Activated CD4-positive, alpha-beta memory T cell treated with anti-CD3 and anti-CD28 coated beads, Interleukin-2, amount 10 ng/mL, durations not matched to agents 7 days and 5 days (primary cell): ENCODE measurements at places on chromosomes 1 and 21. TPM values are rescaled to one million over a fixed set of nuclear protein-coding genes. Genes with fewer than 3 reads are reported as not detected.

The KLHDC9 gene
- total RNA-seq: 1.2 TPM

- peak overlapping the region; percentile 97 for H3K27ac ChIP-seq
- peaks cover 43% of the 10 kb centered on the region for H3K4me1 ChIP-seq
- peak overlapping the region; percentile 59 for H3K4me3 ChIP-seq
- no peaks in the 10 kb centered on the region for H3K27me3 ChIP-seq
- DNase-seq: peak; percentile 41
- H3K36me3 ChIP-seq: peaks cover 53% of the 10 kb centered on the region
Observed at GRCh38 chr1:52424231-52424636, 19.8 kb downstream of the PRPF38A start.

- peaks cover 4% of the 10 kb centered on the region for H3K4me1 ChIP-seq
- H3K27ac ChIP-seq: no peak overlapping the region
- H3K4me3 ChIP-seq: no peak overlapping the region
Observed at GRCh38 chr1:156533568-156534220, 33.1 kb upstream of the MEF2D start.

- peaks cover 33% of the 10 kb centered on the region for H3K4me1 ChIP-seq
- H3K27ac ChIP-seq: no peak overlapping the region
- peaks cover 30% of the 10 kb centered on the region for H3K36me3 ChIP-seq
- DNase-seq: no peak
Observed at GRCh38 chr1:12141163-12141850, 25.5 kb upstream of the TNFRSF1B start.

GRCh38 chr21:29419422-29419821, 120.7 kb downstream of the BACH1 start:
- no peak overlapping the region for H3K4me3 ChIP-seq
- H3K4me1 ChIP-seq: no peaks in the 10 kb centered on the region

DNA sequence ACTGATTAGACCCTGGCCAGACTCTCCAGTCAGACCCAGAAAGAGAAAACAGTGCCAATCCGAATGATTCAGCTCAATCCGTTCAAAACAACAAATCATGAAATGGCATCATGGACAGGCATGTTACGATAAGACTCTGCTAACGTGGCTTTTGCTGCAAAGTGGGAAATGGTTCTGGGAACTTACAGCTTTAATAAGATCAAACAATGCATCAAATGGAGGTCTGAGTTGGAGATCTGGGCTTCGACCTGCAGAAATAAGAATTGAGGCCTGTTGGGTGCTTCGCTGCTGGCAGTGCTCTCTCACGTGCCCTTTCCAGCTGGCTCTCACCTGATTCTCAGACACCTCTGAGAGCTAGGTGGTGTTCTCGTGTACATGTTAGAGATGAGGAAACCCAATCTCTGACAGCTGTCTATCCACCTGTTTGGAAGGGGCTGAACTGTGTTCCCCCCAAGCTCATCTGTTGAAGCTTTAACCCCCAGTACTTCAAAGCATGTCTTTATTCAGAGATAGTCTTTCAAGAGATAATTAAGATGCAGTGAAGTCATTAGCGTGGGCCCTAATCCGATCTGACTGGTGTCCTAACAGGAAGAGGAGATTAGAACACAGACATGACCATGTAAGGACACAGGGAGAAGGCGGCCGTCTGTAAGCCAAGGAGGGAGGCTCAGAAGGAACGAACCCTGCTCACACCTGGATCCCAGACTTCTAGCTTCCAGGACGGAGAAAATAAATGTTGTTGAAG, 45.5 kb upstream of the ETS2 start:
- DNase-seq: no peak
- H3K4me3 ChIP-seq: no peak overlapping the region
- peaks cover 9% of the 10 kb centered on the region for H3K27me3 ChIP-seq
- H3K27ac ChIP-seq: no peak overlapping the region
- no peaks in the 10 kb centered on the region for H3K36me3 ChIP-seq

DNA sequence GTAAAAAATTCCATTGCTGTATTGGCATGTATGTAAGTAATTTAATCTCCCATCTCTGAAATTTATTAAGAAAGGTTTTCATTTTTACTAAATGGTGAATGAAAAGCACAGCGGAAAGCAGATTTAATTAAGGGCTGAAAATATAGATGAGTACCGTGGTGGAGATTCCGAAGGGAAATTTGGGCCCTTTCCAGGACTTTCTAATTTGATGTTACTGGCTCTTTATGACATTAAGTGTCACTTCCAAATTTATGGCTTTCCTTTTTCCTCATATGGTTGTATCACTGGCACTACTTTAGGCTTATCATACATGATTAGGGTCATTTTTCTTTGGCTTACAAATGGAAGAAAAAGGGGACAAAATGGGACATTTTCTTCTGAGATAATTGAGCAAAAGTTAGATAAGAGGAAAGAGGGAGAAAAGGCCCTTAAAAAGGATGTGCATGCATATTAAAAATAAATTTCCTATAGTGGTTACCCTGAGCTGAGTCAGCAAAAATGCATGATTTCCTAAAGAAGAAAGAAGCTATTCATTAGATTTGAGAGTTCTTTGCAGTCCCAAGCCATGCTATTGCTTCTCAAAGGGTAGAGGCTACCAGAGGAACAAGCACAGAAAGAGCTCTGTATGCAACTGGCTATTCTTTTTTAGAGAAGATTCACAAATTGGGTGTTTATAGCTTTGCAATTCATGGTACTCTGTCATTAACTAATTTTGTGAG, 74.9 kb upstream of the CNIH3 start:
- H3K4me1 ChIP-seq: peaks cover 27% of the 10 kb centered on the region
- H3K36me3 ChIP-seq: no peaks in the 10 kb centered on the region
- H3K4me3 ChIP-seq: no peak overlapping the region
- peaks cover 16% of the 10 kb centered on the region for H3K27me3 ChIP-seq
- DNase-seq: no peak

GRCh38 chr1:88661188-88661587, 22.9 kb upstream of the PKN2 start:
- H3K4me1 ChIP-seq: peaks cover 17% of the 10 kb centered on the region
- H3K36me3 ChIP-seq: no peaks in the 10 kb centered on the region
- no peak for DNase-seq
- peaks cover 3% of the 10 kb centered on the region for H3K27me3 ChIP-seq
- H3K27ac ChIP-seq: no peak overlapping the region

GRCh38 chr1:232611834-232612233, 18.1 kb downstream of the SIPA1L2 start:
- H3K4me3 ChIP-seq: no peak overlapping the region
- H3K36me3 ChIP-seq: no peaks in the 10 kb centered on the region
- H3K27ac ChIP-seq: no peak overlapping the region
- peaks cover 8% of the 10 kb centered on the region for H3K4me1 ChIP-seq
- no peak for DNase-seq

The KLF17 gene
- not detected for total RNA-seq

- H3K27me3 ChIP-seq: no peaks in the 10 kb centered on the region
- H3K4me1 ChIP-seq: no peaks in the 10 kb centered on the region
- DNase-seq: no peak
- no peak overlapping the region for H3K4me3 ChIP-seq
Observed at GRCh38 chr1:26009796-26010447, 11.7 kb upstream of the EXTL1 start.

The NTNG1 gene
- total RNA-seq: not detected

The OR6N1 gene
- not detected for total RNA-seq

GRCh38 chr1:66207484-66207883, 326.5 kb upstream of the SGIP1 start:
- peaks cover 5% of the 10 kb centered on the region for H3K36me3 ChIP-seq
- no peak overlapping the region for H3K27ac ChIP-seq
- H3K4me1 ChIP-seq: peaks cover 5% of the 10 kb centered on the region
- no peak for DNase-seq

The GIPC2 gene
- total RNA-seq: 0.15 TPM

The HAO2 gene
- total RNA-seq: not detected

DNA sequence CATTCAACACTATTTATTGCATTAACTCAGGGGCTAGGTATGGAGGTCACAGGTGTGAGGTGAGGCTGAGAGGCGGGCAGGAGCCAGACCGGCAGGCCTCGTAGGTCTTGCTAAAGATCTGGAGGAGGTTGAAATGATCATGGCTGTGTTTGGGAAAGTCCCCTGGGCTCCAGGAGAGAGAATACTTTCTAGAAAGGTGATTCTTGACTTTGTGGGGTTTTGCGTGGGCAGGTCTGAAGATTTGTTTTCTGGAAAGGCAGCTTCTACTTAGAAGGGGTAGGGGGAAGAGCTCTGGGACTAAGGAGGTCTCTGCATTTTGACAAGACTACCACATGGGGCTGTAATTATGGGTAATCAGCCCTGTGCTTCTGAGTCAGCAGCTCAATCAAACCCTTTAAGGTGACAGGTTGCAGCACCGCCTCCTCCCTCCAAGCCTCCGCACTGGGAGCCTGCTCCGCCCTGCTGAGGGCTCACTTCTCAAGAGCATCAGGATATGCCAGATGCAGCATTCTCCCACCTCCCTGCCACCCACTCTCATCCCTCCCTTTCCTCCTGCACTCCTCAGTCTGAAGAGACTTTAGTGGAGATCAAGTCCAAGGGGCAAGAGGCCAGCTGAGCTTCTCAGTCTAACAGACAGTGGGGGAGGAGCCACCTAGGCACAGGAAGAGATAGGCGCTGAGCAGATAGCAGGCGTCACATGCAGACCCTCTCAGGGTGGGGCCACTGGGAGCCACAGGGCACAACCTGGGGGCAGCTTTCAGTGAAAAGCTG, 30.5 kb downstream of the SLC30A1 start:
- no peak overlapping the region for H3K4me3 ChIP-seq
- H3K27me3 ChIP-seq: peaks cover 4% of the 10 kb centered on the region
- no peaks in the 10 kb centered on the region for H3K36me3 ChIP-seq
- H3K27ac ChIP-seq: no peak overlapping the region
- no peak for DNase-seq
- no peaks in the 10 kb centered on the region for H3K4me1 ChIP-seq

The ARHGEF10L gene
- not detected for total RNA-seq

The ENAH gene
- total RNA-seq: not detected

DNA sequence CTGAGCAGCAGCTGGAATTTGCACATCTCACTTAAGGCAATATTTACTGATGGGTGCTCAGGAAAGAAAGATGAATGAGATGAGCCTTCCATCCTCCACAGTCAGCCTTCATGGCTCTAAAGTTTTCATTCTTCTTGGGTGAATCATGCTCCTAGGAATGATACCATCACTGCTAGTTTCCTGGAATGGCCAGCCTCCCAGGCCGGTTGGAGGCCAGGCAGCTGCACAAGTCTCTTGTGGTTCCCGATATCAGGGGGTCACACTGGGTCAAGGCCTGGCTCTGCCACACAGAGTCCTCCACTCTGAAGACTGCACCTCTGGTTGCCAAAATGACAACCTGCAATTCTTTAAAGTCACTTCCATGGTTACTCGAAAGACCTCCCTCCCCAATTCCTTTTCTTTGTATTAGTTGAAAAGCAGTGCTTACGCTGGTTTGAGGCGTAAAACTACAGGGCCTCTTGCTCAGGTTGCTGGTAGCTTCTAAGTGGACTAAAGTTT, 46.2 kb upstream of the PALMD start:
- no peaks in the 10 kb centered on the region for H3K36me3 ChIP-seq
- H3K27me3 ChIP-seq: no peaks in the 10 kb centered on the region
- peaks cover 2% of the 10 kb centered on the region for H3K4me1 ChIP-seq
- H3K27ac ChIP-seq: no peak overlapping the region
- no peak overlapping the region for H3K4me3 ChIP-seq

- H3K36me3 ChIP-seq: no peaks in the 10 kb centered on the region
- H3K4me1 ChIP-seq: no peaks in the 10 kb centered on the region
- H3K4me3 ChIP-seq: no peak within 1 kb of the TSS
- H3K27me3 ChIP-seq: peaks cover 37% of the 10 kb centered on the region
- DNase-seq: no peak
- H3K27ac ChIP-seq: no peak within 1 kb of the TSS
Observed at GRCh38 chr1:47023268-47024140, at the start of gene CYP4X1. CYP4X1 (plus strand) TSS chr1:47023669; CDS start chr1:47023818, 149 bp downstream.

The DMBX1 gene
- 0.38 TPM for total RNA-seq

The TMPRSS3 gene
- total RNA-seq: 24.6 TPM

DNA sequence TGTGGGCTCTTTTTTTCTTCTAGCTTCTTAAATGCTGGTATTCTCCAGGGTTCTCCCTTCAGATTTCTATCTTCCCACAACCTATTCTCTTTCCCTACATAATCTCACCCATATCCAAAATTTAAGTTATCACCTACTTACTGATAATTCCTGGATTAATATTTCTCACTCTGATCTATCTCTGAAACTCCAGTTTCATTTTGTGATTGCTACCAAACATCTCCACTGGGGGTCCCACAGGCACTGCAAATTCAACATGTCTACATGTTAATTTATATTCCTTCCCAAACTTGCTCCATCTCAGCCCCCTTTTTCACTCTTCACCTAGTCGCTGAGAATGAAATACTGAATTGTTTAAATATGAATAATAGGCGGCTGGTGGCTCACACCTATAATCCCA, 9.9 kb upstream of the C1orf141 start:
- H3K4me3 ChIP-seq: no peak overlapping the region
- DNase-seq: peak; percentile 36
- no peaks in the 10 kb centered on the region for H3K27me3 ChIP-seq
- no peaks in the 10 kb centered on the region for H3K36me3 ChIP-seq

DNA sequence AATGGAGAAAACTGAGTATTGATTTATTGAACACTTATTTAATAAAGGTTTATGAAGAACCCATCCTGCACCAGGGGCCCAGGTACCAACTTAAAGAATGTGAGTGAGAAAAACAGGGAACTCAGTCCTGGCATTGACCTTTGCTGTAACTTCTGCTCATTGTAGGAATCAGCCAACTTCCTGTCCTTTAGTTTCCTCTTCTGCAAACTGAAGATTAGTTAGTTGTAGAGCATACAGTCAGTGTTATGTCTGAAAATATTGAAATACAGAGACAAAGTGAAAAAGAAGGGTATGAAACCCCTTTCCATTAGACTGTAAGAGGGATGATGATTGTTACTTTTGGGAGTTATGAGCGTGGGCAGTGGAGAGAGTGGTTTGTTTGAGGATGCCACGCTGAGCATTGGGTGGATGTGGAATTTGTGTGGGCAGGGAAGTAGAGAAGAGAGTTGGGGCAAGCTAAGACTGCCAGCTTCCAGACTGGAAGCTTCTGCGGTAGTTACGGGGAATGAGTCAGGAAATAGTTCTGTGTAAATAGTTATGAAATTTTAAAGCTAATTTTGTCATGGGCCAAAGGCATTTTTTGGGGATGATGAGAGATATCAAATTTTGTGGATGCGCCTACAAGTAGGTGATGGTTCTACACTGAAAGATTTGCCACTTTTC, 89.2 kb downstream of the GPR88 start:
- H3K36me3 ChIP-seq: no peaks in the 10 kb centered on the region
- H3K4me3 ChIP-seq: no peak overlapping the region
- no peak overlapping the region for H3K27ac ChIP-seq
- peaks cover 3% of the 10 kb centered on the region for H3K27me3 ChIP-seq
- peaks cover 3% of the 10 kb centered on the region for H3K4me1 ChIP-seq

The GBP2 gene
- 280 TPM for total RNA-seq

GRCh38 chr1:67952071-67952470, 98.4 kb downstream of the DIRAS3 start:
- no peak overlapping the region for H3K4me3 ChIP-seq
- no peak for DNase-seq
- H3K27ac ChIP-seq: no peak overlapping the region
- H3K27me3 ChIP-seq: peaks cover 4% of the 10 kb centered on the region
- H3K4me1 ChIP-seq: no peaks in the 10 kb centered on the region

The TIAM1 gene
- total RNA-seq: 60.6 TPM

- no peak overlapping the region for H3K4me3 ChIP-seq
- DNase-seq: no peak
- no peaks in the 10 kb centered on the region for H3K27me3 ChIP-seq
- no peaks in the 10 kb centered on the region for H3K36me3 ChIP-seq
Observed at GRCh38 chr1:221788466-221788865, 46.6 kb upstream of the DUSP10 start.
